ENCODE measurements at places on chromosomes 16 and 17. TPM values are rescaled to one million over a fixed set of nuclear protein-coding genes. Genes with fewer than 3 reads are reported as not detected.
A peak's percentile ranks its signal among the peaks of the same experiment; 100 is the strongest.

The CIBAR2 gene
- not detected for polyA plus RNA-seq

The IRX3 gene
- 3.7 TPM for polyA plus RNA-seq

The TP53TG3F gene
- polyA plus RNA-seq = 0.12 TPM

The NUDT21 gene
- 58.7 TPM for polyA plus RNA-seq

The HOXB2 gene
- polyA plus RNA-seq = 0.58 TPM

The RPUSD1 gene
- polyA plus RNA-seq = 29.0 TPM

The ABAT gene
- polyA plus RNA-seq = 0.66 TPM

DNA sequence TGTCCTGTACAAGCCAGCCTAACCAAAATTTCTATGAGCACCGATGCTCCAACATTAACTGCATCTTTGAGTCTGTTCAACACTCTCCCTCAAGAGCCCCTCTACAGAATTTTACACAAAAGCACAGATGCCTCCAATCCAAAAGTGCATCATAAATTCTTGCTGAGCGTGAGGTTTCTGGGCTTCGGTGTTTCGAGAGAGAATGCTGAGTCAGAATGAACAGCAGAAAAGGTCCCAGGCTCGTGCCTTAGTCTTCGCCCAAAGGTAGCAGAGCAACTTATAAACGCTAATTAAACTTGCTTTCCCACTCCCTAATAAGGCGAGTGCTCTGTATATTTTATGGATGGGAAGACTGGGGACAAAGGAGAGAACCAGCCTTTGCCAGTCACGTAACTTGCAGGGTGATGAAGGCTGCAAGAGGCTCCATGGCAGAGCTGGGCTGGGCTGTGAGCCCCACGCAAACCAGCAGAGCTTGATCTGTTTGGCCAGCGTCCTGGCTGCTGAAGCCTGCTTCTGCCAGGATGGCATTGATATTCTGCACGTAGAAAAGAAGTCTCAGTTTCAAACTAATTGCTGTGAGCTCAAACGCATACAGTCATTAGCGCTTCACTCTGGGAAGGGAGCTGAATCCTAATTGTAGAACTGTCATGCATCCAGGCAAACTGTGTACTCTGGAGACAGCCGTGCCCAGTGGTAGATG lies 138.5 kb downstream of the DNAH9 start:
- no peak for DNase-seq

- no peak for DNase-seq
Observed at GRCh38 chr16:75097941-75098901, 18.4 kb downstream of the LDHD start.

DNA sequence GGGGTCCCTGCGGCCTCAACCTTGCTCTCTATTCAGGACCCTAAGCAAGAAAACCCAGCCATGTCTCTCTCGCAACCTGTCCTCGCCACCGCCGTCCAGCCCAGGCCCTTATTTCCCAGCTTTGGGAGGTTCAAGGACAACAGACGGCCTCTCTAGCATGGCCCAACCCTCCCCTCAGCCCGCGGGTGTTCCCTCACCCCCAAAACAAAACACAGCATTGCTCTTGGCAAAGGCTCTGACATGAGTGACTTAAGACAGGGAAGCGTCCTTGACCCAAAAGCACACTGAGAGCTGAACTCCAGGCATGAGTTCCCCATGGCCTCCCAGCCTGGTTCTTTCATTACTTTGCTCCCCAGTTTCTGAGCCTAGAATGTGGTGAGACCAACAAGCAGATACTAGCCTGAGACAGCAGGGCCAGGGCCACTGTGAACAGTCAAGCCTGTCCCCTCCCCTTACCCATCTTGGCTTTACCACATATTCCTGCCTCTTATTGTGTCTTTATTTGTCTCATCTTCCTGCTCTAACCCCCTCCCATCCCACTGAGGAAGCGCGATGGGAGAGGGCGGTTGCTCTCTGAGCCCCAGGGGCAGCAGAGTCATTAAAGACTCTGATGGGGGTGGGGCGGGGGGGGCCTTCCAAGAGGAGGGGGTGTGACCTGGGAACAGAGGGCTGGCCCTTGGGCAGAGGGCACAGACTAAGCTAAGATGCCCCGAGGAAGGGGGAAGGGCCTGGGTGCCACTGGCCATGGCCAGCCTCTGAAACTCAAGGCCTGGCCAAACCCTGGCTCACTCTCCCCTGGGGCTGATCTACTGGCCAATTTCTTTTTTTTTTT lies 11.8 kb downstream of the SREBF1 start:
- DNase-seq = peak; percentile 53

DNA sequence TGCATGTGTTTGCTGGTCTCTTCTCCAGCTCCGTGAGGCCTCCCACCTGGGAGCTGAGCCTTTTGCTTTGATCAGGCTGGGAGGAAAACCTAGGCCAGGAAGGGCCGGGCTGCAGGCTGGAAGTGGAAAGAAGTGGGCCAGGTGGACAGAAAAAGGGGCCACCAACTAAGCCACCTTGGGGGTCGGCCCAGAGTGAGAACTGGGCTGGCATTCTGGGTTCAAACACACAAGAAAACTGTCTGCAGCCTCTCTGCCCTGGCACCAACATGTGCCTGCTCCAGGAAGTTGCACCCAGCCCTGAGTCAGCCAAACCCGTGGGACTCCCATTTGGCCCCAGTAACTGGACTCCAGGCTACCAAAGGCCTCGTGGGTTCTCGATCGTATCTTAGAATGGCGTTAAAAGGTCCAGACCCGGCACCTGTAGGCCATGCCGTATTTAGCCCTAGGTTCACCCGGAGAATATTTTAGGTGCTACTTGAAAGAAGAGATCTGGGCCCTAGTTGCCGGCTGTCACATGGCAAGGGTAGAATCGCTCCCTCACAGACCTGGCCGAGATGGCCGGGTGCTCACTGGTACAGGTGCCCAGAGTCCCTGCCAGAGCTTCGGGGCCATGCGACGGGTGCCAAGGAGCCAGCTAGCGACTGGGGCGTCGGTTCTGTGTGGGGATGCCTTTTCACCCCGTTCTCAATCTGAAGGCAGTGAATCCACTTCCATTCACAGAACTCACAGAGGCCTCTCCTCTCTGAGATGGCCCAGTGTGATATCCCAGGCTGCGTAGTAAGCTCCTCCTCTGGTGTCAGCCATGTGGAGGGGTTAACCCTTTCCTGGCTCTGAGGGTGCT lies 236.6 kb downstream of the MRTFB start:
- no peak for DNase-seq

DNA sequence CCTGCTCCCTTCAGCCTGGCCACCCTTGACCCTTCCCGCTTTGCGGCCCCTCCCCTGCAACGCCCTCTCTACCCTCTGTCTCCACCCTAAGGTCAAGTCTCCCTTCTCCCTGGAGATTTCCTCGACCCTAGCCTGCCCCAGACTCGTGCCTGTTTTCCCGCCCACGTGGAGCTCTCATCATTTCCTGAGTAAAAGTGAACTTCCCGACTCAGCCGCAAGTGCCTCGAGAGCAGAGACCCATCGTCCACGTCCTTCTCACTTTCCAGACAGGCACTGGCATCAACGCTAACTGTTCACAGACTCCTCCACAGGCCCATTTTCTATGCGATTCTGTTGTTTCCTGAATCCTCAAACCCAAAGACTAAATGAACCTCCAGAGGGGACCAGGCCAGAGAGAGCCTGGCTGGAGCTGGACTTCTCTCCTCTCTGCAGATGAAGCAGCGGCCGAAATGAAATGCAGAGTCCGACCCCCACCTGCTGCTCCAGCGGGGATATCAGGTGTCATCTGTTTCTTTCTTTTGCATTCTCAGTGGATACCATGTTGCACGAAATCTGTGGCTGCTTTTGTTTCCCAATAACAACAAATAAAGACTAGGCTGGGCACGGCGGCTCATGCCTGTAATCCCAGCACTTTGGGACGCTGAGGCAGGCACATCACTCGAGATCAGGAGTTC lies 52.5 kb downstream of the RTN4RL1 start:
- no peak for DNase-seq

- no peak for DNase-seq
Observed at GRCh38 chr17:48860456-48860855, 29.6 kb downstream of the CALCOCO2 start.

DNA sequence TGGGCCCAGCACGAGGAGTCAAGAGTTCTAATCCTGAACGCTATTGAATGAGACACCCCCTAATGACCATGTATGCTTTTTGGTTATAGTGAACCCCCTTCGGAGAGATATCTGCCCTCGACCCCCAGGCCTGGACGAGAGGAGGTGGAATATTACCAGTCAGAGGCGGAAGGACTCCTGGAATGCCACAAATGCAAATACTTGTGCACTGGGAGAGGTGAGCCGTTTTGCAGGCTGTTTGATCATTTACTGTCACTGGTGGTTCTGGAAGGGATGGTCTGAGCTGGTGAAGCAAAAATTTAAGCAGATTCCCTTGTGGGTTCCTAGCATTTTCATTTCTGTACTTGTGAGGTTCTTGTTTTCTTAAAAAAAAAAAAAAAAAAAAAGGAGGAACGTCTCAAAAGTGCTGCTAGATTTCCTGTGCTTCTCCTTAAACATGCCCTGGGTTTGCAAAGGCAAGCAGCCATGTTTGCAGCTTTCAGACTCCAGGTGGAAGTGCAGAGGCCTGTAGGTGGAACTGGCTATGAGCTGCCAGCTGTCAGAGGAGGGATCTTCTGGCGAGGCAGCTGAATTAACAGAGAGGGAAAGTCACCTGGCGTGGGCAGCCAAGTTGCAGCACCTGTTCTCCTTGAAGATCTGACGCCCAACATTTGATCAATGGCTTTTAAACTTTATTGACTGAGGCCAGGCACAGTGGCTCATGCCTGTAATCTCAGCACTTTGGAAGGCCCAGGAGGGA lies 3.5 kb downstream of the MARVELD3 start:
- no peak for DNase-seq

DNA sequence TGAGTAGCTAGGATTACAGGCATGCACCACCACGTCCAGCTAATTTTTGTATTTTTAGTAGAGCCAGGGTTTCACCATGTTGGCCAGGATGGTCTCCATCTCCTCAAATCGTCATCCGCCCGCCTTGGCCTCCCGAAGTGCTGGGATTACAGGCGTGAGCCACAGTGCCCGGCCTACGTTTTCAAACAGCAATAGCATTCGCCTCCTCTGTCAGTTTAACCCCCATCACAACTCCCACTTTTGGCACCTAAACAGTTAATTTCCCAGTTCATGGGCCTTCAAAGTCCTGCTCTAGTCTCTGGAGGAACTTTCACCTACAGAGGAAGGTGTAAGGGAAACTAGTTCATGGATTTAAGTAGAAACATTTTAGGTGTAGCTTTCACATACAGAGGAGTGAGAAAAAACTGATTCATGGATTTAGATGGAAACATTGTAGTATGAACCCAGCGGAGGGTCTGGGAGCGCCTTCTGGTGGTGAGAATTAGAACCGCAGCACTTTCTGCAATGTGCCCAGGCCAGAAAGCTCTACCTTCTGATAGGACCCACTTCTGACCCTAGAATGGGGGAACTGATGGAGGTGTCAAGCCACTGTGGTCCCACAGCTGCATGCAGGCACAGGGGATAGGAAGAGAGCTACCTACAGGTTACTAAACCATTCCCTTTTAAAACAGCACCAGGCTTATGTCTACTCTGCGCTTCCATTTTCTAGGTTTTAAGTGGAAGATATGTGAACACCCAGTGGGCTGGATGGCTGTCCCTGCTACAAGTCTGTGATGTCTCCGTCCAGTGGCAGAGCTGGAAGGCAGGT lies 12.0 kb upstream of the MEOX1 start:
- DNase-seq = peak; percentile 68

- no peak for DNase-seq
Observed at GRCh38 chr16:8768692-8769091, 28.7 kb downstream of the TMEM186 start.

DNA sequence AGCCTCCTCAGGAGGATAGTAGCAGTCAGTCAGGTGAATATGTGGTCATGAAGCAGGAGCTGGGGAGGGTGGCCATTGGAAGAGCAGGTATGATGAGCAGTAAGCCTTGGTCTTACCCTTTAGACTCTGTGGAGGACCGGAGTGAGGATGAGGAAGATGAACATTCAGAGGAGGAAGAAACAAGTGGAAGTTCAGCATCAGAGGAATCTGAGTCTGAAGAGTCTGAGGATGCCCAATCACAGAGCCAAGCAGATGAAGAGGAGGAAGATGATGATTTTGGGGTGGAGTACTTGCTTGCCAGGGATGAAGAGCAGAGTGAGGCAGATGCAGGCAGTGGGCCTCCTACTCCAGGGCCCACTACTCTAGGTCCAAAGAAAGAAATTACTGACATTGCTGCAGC lies 12.7 kb downstream of the SRCAP start:
- DNase-seq = no peak

DNA sequence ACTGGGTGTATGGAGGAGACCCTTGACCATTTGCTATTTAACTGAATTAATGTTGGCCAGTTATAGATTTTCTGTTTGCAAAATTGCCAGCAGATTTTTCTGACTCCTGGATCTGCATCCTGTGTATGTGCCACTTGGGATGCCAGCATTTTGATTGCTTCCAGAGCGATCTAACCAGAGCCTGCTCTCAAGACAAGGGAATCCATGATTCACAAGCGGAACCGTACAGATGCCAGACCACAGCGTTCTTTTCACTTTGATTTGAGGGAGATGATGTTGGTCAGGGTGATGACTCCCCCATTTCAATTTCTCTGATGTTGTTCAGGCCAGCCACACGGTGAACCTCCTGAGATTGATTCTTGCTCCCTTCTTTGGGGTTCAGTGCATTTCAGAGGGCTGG lies 228.7 kb downstream of the CDH13 start:
- DNase-seq = no peak

DNA sequence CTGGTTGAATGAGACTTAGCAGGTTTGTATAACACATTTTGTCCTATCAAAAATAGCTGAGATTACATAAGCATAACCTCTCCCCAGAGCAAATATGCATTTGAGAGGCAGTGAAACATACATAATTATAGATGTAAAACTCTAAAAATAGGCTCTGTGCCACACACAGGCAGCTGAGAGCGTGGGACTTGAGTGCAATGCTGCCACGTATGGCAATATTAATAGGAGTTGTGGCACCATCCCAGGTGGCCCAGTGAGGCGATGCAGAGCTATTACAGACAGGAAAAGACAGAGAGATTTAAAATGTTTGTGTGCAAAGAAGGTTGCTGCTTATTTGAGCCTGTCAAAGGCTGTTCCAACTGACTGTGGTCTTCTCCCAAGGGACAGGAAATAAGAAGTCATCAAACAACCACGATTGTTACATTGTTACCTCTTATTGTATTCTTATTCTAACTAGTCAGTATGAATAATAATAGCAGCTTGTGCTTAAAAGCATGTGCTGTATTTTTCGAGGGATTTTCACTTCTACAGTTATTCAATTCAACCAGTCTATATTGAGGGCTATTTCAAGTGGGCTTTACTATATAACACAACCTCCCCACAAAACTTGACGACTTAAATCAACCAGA lies 116.5 kb downstream of the SALL1 start:
- no peak for DNase-seq

DNA sequence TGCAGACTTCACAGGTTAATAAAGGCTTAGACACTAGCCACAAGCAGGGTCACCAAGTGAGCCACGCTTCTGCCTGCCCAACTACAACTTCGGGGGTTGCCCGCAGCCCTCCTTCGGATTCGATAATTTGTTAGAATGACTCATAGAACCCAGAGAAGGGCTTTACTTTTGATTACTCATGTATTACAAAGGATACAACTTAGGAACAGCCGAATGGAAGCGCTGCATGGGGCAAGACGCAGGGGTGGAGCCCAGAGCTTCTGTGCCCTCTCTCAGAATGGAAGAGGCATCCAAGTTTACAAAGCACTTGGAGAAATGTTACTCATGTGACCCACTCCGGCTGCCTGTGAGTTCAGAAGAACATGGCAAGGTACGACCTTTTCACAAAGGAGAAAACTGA lies 7.5 kb upstream of the CDH5 start:
- peak; percentile 49 for DNase-seq

GRCh38 chr17:61221597-61222471 lies 177.8 kb upstream of the TBX2 start:
- no peak for DNase-seq

- no peak for DNase-seq
Observed at GRCh38 chr16:10828851-10829366, 10.3 kb upstream of the TVP23A start.

GRCh38 chr17:41264599-41264998 lies 579 bp upstream of the KRTAP9-6 start:
- DNase-seq = no peak
